ENCODE measurements at places on chromosomes 11 and 22.

DNA sequence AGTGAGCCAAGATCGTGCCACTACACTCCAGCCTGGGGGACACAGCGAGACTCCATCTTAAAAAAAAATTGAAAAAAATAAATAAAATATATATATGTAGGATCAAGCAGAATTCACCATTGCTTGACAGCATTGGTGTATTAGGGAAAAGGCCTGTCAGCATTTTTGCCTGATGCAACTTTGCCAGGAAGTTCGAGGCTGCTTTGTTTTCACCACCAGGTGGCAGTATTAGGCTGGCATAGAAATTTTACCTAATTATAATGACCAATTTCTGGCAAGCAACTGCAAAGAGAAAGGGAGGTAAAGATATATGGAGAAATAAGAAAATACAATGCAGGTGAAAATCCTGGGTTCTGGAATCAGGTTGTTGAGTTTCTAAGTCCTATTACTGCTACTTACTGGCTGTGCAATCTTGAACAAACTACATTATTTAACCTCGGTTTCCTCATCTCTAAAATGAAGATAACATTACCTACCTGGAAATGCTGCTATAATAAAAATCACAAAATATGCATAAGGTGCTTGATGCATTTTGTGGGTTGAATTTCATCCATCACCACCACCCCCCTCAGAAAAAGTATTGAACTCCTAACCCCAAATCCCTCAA lies 24.7 kb downstream of the LAYN start:
- peak; percentile 49 for DNase-seq

- no peak for DNase-seq
Measured at GRCh38 chr11:100273066-100273815, 413.8 kb upstream of the ARHGAP42 start.

GRCh38 chr22:40216041-40216756 lies 38.5 kb downstream of the TNRC6B start:
- DNase-seq = no peak

DNA sequence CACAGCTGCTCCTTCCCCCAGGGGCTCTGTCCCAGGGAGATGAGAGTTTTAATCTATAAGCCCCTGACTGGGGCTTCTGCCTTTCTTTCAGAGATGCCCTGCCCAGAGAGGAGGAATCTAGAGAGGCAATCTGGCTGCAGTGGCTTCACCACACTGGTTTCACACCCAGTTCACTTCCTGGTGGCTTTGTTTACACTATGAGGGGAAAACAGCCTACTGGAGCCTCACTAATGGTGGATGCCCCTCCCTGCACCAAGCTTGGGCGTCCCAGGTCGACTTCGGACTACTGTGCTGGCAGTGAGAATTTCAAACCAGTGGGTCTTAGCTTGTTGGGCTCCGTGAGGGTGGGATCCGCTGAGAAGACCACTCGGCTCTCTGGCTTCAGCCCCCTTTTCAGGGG lies 21.5 kb upstream of the MMP1 start:
- DNase-seq = no peak
